Renal cortex interstitium (tissue), 15 donors: ENCODE measurements at places on chromosomes 3 and 15. TPM values are rescaled to one million over a fixed set of nuclear protein-coding genes. Genes with fewer than 3 reads are reported as not detected.

- no peak for DNase-seq
Observed at GRCh38 chr3:75332794-75333193, 331.3 kb upstream of the FRG2C start.

- DNase-seq = no peak
Observed at GRCh38 chr3:183350164-183350563, 78.3 kb downstream of the MCF2L2 start.

DNA sequence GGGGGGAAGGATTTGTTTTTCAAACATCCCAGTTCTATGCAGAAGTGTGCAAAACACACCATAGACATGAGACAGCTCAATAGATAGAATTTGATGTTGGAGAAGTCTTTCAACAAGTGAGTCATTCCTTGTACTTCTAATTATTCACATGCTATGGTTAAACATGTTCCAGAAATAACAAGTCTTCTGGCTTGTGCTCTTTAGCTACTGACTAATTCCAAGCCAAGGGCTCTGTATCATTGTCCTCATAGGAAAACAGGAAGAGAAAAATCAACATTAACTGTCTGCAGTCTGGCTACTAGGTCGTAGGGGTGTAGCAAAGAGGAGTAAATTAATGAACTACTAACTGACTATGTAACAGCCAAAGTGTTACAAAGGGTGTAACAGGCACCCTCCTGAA, 25.8 kb downstream of the LDHAL6B start:
- DNase-seq = no peak

- no peak for DNase-seq
Observed at GRCh38 chr15:98719137-98719740, 70.9 kb downstream of the IGF1R start.

DNA sequence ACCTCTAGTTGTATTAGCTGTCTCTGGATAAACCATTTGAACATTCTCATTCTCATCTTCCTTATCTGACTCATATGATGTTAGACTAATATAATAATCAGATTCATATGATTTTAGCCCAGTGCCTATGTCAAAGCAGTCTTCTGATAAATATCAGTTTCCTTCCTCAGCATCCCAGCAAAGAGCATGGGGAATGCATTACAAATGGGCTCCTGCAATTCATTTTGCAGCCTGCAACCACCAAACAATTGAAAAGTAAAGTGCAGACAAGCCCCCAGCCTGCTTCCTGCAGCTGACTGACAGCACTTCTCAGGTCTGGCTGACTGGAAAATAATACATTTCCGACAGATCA, 78.2 kb upstream of the STAC start:
- DNase-seq = no peak

- DNase-seq = no peak
Observed at GRCh38 chr15:92289733-92290132, 103.9 kb upstream of the ST8SIA2 start.

DNA sequence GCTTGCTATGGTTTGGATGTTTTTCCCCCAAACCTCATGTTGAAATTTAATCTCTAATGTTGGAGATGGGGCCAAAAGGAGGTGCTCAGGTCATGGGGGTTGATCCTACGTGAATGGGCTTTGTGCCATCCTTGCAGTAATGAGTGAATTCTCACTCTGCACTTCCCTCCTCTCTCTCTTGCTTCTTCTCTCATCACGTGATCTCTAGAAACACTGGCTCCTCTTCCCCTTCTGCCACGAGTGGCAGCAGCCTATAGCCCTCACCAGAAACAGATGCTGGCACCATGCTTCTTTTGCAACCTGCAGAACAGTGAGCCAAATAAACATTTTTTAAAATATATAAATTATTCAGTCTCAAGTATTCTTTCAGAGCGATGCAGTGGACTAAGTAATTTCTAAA, 13.3 kb upstream of the PLSCR1 start:
- DNase-seq = no peak

GRCh38 chr3:147388700-147389580, 17.4 kb downstream of the ZIC4 start:
- no peak for DNase-seq

GRCh38 chr3:76943058-76943457, 96.8 kb upstream of the ROBO2 start:
- no peak for DNase-seq

DNA sequence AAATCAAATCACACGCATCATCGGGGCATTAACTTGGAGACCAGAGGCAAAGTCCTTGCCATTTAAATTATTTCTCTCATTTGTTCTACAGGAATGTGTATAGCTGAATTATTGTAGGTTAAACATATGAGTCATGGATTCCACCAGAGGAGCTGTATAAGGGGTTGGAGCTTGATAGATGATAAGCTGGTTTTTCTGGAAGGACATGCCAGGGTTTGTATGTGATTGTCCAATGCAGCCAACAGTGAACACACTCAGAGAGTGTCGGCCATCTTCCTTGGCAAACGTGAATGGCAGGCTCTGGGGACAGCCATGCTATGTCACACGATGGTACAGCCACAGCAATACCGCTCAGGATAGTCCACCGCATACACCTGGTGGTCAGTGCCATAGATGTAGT, 25.1 kb downstream of the SSUH2 start:
- DNase-seq = no peak

- no peak for DNase-seq
Observed at GRCh38 chr3:126501054-126501453, 16.5 kb downstream of the UROC1 start.

DNA sequence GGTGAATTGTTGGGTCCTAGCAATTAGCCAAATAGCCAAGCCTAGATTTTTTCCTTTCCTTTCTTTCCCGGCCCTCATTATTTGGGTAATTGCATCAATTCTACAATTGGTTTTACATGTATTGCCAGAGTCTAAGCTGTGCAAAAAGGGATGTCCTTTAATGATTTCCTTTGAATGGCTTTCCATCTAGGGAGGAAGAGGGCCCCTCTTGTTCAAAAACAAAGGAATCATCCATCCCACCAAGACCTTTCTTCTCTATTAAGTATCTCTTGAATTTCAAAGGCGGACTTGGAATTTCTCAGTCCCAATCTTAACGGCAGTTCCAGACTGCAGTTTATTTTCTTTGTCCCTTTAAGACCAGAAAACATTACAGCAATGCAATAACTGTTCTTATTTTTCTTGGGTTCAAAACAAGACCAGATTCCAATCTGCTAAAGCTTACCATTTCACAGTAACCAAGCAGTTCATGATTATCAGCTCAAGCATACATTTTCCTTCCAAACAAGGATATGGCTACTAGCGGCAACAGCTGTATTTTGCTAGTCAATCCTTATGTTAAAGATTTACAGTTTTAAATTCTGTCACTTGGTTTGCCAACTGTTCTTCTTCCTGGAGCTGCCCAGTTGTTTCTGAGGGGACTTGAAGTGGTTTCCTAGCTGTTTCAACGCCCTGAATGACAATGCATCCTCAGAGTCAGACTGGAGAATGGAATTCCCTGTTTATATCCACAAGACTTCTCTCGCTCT, 91.4 kb upstream of the LRIG1 start:
- DNase-seq = no peak

GRCh38 chr15:57696146-57696545, 10.4 kb upstream of the POLR2M start:
- no peak for DNase-seq

DNA sequence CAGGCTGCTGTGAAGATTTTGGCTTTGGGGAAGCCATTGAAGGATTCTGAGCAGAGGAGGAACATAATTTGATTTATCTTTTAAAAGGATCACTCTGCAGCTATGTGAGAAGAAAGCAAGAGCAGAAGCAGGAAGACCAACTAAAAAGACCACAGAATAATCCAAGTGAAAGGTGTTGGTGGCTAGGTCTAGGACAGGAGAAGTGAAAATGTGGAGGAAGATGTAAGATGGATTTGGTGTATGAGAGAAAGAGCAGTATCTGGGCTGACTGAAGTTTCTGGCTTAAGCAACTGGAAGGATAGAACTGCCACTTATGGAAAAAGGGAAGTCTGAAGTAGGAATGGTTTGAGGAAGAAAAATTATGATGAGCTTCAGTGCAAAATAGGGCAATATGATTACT, 62.0 kb downstream of the SFMBT1 start:
- DNase-seq = no peak

DNA sequence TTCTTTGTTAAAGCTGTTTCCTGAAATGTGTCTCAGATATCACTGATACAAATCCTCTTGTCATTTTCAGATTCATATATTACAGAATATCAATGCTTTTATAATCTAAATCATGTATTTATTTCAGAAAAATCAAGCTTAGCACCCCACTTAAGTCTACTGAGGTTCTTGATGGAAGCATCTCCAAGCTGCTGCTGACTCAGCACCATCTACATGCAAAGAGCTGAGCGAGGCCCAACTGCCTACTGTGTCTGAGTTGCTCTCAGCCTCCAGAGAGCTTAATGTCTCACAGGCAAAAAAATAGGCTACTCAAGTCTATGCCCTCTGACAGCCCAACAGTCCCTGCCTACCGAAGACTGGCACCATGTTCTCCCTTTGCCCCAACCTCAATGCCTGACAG, 29.2 kb upstream of the STIMATE start:
- no peak for DNase-seq

DNA sequence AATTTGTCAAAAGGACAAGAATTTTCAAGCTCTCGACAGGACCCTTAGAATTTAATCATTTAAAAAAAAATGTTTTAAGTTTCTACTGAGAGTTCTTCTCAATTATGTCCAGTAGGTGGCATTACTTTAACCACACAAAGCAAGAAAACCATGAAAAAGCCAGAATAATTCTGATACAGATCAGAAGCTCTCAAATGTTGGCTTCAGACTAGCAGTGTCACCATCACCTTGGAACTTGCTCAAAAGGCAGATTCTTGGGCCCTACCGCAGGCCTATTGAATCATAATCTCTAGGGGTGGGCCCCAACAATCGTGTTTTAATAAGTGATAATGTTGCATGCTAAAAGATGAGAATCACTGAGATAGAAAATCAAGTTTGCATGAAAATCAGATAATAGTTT, 99.5 kb upstream of the KCNMB2 start:
- DNase-seq = no peak

DNA sequence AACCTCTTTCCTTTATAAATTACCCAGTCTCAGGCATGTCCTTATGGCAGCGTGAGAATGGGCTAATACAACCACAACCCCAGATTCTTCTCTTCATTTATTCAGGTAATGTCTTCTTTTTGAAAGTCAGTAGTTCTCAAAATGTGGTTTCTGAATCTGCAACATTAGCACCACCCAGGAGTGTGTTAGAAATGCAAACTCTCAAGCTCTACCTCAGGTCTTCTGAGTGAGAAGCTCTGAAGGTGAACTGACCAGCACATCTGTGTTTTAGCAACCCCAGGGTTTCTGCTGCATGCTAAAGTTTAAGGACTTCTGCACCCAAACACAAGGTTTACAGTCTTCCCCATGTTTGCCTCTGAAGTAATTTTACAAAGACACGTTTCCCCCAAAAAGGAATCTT, 22.3 kb upstream of the TRIM59 start:
- no peak for DNase-seq

DNA sequence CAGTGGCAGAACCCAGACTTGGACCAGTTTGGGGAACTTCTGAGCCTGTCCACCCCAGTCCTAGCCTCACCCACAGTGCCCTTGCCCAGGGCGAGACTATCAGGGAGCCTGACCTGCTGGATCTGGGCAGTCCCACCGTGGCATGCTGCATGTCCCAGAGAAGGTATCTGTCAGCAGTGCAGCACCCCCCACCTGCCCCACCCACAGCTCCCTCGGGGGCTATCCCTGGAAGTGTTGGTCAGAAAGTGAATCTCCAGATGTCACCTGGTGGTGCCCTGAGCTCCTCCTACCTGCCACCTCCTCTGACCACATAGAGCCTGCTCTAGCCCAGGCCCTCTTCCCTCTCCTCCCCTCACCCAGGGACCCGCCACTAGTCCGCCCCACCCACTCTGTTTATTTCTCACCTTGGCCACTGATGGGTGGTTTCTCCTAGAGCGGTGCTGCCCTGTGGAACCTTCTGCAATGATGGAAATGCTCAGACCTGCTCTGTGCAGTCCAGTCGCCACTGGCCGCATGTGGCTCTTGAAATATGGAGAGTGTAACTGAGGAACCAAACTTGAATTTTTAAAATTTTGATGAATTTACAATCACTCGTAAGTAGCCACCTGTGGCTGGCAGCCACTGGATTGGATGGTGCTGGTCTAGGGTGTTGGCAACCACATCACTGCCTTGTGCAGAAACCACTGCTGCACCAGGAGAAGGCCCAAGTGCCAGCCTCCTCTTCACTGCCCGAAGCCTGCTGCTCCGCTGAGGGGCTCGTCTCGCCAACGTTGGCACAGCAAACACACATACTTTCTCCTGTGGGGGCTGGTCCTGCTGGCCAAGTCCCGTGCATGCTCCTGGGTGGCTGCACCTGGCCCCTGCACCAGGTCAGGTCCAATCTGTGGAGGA, 13.1 kb downstream of the HDAC11 start:
- no peak for DNase-seq

DNA sequence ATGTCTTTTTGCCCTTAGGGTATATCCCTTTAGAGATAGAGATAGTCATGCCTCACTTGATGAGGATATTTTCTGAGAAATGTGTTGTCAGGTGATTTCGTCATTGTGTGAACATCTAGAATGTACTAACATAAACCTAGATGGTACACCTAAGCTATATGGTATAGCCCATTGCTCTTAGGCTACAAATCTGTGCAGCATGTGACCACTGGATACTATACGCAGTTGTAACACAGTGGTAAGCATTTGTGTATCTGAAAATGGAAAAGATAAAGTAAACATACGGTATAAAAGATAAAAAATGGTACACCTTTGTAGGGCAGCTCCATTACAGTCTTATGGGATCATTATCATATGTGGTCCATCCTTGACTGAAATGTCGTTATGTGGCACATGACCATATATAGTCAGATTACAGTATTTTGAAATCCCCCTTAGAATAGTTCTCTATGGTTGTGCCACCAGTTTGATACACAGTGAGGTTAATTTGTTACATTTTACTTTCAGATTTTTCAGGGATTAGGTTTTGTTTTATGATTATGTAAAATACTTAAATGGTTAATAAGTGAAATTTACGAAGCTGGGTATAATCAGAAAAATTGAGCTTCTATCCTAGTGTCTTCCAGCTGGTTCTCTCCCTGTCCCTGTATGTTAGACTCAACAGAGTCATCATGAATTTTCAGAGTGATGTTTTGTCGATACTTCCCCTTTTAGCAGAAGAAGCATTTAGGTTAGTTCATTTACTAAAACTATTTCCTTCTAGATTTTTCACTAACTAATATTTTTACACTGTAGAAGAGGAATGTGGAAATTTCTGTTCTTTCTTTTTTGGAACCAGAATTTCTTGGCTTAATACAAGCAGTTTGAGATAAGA, 12.8 kb downstream of the SETD5 start:
- no peak for DNase-seq

Gene GABRB3
- 7.8 TPM for polyA plus RNA-seq

Gene GOLGA6L24
- polyA plus RNA-seq = not detected

Gene TUSC7
- polyA plus RNA-seq = not detected

Gene BNC1
- 0.13 TPM for polyA plus RNA-seq

Gene GPR171
- 0.50 TPM for polyA plus RNA-seq

Gene APBA2
- polyA plus RNA-seq = 15.2 TPM

Gene SMARCC1
- polyA plus RNA-seq = 112 TPM

Gene NPAP1
- 0.61 TPM for polyA plus RNA-seq

Gene CACNA2D2
- polyA plus RNA-seq = 14.0 TPM

Gene NRG4
- 9.4 TPM for polyA plus RNA-seq

Gene CHRNA5
- 8.5 TPM for polyA plus RNA-seq

Gene ACTL6A
- 91.3 TPM for polyA plus RNA-seq
